ENCODE measurements at places on chromosomes 12 and 14. TPM values are rescaled to one million over a fixed set of nuclear protein-coding genes. Genes with fewer than 3 reads are reported as not detected.

GRCh38 chr12:122471324-122472226 is 29.2 kb downstream of the ZCCHC8 start:
- DNase-seq: peak; percentile 80

GRCh38 chr12:93419388-93420034 is 22.2 kb downstream of the UBE2N start:
- peak; percentile 38 for DNase-seq

GRCh38 chr12:117165342-117165741 is 24.9 kb downstream of the FBXO21 start:
- no peak for DNase-seq

The C14orf39 gene
- 0.10 TPM for total RNA-seq

DNA sequence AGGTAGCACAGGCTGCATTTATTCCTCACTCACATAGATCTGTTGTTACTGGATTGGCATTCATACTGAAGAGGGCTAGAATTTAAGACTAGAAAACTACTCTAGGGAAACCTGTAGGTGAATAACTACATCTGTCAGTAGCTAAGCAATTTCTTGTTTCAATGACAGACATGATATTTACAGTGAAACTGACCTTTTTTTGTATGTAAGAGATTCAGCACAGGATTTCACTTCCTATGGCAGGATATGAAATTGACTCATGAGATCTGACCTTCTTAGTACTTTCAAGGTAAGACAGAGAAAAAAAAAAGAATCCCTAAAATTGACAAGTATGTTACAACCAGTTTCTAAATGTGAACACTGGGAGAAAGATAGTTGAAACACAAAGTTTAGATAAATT is 189.8 kb upstream of the SLC16A7 start:
- no peak for DNase-seq

The MYF5 gene
- total RNA-seq: not detected

- no peak for DNase-seq
Measured at GRCh38 chr14:106309423-106309822, 783.0 kb downstream of the TMEM121 start.

GRCh38 chr12:29396774-29397173 is 15.8 kb upstream of the ERGIC2 start:
- no peak for DNase-seq

The SMIM41 gene
- total RNA-seq: not detected

DNA sequence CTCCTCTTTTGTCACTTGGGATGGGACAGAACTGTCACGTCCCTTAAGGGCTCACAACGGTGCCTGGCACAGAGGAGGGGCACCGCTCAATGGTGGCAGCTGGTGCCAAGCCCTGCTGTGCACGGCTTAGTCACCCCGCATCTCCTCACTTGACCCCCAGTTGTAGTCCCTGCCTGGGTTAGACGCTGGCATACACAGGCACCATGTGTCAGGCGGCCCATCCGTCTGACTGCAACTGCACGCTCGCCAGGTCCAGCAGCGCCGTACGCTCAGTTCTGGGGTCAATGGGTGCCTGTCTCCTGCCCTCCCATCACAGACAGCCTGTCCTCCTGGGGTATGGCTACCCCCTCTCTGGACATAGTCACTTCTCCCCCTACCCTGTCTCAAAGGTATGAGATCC is 1.6 kb upstream of the PACS2 start:
- no peak for DNase-seq
